ENCODE measurements at places on chromosomes 7 and 10.

DNA sequence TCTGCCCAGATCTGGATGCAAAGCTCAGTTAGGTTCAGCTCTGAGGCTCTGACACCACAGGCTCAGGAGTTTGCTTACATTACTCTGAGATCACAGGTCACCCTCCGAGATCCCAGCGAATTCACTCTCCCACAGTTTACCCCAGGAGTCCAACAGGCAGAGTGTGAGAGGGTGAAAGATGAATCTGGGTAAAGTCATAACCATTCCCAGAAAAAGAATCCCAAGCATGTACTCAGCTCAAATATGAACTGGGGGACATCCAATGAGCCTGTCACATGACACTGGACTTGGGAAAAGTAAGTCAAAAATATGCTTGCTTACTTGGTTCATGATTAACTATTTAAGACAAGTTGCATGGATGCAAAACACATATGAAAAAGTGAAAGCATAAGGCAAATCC, 110.3 kb upstream of the ARID5B start:
- DNase-seq = no peak

- DNase-seq = no peak
Observed at GRCh38 chr7:151661587-151661986, 141.9 kb upstream of the RHEB start.

- DNase-seq = no peak
Observed at GRCh38 chr7:70630440-70630817, 501.5 kb upstream of the GALNT17 start.

DNA sequence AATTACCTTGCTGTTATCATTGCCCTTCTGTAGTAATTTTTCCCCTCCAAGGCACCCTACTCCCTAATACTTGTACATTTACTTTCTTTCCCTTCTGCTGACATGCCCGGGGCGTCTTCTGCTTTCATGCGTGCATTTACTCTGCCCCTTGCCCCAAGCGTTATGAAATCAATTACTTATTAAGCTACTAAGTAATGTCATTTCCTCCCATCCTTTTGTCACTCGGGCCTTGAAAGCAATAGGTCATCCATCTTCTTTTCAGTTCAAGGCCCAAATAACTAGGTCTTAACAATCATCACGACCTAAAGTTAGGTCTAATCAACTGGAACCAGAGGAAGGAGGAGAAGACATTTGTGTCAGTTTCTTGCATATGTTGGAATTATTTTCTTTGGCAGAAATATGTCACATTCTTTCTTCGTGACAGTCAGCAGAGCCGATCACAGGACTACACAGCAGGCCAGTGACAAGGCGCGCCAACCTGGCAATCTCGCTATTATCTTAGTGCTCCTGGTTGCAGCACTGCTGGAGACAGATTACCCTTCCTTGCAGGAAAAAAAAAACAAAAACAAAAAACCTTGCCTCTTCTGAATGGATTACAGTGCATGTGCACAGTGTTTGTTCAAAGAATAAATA, 179.2 kb downstream of the RELN start:
- DNase-seq = no peak

DNA sequence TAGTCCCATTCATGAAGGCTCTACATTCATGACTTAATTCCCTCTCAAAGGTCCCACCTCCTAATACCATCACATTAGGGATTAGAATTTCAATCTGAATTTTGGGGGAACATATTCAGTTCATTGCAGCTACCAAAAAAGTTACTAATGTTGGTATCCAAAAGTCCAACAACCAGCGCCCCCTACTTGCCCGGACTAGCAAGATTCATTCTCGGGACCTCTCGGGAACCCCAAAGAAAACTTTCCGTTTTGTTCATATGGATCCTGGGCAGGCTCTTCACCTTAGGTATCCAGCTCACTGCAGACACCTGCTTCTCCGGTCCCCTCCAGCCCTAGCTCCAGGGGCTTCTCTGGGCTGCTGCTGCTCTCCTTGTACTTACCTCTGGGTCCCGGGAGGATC, 8.9 kb upstream of the GRK5 start:
- DNase-seq = no peak

DNA sequence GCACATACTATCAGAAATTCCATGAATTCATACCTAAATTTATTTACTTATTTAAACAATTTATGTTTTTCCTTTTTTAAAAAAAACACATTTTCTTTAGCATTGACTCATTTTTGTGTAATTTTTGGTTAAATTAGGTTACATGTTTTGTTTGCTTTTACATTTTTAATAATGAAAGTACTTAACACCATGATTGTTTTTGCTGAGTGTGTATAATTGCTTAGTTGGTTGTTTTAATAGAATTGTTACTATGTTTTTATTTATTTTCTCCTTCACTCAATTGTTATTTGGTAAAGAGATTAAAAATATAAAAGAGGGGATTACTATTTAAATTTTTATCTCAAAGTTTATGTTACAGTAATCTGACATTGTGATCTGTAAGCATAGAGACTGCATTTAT, 508.4 kb downstream of the NRG3 start:
- DNase-seq = no peak

GRCh38 chr7:1872191-1873069, 202.4 kb downstream of the ELFN1 start:
- no peak for DNase-seq

DNA sequence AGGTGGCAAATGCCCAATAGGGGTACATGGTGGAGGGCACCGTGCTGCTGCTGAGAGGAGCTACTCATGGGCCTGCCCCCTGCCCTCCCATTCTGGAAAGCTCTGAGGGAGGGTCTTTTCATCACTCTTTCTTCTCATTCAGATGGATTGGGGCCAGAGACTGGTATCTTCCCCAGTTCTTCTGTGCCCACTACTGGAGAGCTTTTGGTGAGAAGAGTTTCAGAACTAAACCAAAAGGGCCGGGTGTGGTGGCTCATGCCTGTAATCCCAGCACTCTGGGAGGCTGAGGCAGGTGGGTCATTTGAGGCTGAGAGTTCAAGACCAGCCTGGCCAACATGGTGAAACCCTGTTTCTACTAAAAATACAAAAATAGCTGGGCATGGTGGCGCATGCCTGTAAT, 12.5 kb downstream of the ADRA2A start:
- DNase-seq = no peak

DNA sequence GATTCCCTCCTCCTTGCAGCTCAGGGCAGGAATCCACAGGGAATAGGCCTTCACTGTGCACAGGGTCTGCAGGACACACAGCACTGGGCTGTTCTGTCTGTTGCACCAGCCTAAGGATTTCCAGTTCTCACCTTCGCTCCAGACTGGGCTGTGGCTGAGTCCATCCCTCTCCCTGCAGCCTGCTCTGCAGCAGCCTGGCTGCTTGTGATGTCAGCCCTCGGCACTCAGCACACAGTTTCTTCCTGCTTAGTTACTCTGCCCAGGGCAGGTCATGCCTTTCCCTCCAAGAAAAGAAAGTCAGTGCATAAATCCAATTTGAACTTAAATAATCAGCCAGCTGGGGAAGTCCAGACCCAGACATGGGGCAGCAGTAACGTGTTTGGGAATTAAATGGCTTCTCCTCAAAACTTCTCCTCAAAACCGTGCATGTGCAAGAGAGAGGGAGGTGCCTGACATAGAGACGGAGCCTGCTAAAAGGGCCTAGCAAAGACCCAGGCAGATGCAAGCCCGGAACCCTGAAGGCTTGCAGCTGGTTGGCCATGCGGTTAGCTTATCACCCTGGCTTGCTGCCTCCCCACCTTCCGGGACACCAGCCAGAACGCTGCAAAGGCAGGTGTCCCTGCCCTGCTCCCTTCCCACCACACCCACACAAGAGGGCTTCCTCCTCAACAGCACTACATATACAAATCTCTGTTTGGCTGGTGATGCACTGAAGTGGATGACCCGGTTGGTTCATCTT, 10.9 kb upstream of the GDF2 start:
- DNase-seq = no peak

DNA sequence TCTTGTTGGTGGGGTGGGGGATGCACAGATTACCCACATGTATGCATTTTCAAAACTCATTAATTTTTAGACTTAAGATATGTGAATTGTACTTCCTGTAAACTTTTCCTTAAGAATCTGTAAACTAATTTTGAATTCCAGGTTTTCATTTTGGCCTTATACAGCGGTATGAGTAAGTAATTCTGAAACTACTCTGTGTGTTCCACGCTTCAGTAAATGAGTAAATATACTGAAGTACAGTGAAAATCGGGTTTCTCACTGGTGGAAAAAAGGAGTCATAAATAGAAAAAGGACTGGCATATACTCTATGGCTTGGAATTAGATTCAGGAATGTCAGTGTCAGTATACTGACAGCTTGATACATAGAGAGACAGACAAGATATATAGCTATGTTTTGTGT, 72.8 kb downstream of the CTTNBP2 start:
- DNase-seq = no peak

- no peak for DNase-seq
Observed at GRCh38 chr7:46390042-46390441, 469.0 kb upstream of the IGFBP3 start.

DNA sequence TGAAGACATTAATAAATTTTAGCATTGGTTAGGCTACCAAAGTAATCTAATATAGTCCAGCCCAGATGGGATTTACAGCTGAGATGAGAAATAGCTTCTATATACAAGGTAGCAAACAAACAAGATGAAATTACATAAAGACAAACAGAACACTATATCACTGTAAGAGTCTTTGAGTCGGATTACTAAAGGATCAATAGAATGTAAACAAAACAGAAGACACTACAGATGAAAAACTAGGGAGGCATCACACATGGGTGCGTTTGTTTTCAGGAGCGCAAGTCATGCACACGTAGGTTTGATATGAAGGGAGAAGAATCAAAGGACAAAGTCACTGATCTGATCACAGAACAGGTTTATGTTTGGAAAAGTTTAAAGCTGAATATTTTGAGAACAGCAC, 26.5 kb downstream of the MPP7 start:
- no peak for DNase-seq

GRCh38 chr10:3886191-3886590, 101.2 kb upstream of the KLF6 start:
- no peak for DNase-seq

DNA sequence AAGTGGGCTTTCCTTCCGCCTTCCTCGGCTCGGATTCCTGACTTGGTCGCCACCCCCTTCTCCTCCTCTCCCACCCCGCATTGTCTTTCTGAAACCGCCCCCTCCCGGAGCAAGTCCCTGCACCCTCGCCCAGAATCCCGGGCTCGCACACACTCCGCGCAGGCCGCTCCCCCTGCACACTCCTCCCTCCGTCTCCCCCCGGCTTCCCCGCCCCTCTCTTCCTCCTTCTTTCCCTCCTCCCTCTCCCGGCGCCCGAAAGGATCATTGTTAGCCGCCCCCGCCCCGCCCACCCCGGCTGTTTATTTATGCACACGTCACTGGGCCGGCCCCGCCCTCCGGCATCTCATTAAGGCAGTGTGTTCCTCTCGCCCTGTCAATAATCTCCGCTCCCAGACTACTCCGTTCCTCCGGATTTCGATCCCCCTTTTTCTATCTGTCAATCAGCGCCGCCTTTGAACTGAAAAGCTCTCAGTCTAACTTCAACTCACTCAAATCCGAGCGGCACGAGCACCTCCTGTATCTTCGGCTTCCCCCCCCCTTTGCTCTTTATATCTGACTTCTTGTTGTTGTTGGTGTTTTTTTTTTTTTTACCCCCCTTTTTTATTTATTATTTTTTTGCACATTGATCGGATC, at the start of gene TCF7L2:
Gene TCF7L2 (plus strand): TSS at position 373 of the 633 bp plus-strand sequence. CDS start 510 bp downstream, outside the sequence.
- no peak for DNase-seq

DNA sequence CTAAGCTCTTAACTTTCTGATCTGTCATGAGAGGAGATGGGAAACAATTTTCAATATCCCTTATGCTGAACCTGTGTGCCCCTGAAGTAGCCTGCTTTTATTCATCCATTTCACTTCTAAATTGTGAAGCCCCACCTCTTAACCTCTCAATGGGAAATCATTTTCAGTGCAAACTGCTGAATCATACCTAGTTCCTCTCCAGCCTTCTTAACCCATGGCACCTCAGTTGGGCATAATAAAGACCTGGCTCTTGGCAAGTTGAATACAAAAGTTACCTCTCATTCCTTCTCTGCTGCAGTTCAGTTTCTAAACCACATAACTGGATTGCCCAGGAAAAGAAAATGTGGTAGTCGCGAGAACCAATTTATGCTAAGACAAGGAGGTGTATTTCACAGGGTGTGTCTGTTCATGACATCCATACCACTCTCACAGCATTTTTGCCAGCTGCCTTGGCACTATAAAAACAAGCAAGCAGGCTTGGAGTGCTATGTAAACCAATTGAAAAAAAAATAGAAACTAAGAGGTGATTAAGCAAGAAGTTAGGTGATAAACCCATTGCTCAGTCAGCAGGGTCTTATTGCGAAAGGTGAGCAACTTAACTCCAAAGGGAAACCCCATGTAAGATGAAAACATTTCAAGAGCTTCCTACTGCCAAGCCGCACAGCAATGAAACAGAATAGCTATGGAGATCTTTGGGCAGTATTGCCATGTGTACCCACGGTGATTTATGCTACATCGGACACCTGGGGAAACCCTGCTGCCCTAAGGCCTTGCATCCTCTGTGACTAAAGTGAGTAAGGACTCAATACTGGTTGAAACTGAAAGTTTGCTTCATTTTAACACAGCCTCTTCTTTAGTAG, 57.0 kb upstream of the DKK1 start:
- DNase-seq = no peak

DNA sequence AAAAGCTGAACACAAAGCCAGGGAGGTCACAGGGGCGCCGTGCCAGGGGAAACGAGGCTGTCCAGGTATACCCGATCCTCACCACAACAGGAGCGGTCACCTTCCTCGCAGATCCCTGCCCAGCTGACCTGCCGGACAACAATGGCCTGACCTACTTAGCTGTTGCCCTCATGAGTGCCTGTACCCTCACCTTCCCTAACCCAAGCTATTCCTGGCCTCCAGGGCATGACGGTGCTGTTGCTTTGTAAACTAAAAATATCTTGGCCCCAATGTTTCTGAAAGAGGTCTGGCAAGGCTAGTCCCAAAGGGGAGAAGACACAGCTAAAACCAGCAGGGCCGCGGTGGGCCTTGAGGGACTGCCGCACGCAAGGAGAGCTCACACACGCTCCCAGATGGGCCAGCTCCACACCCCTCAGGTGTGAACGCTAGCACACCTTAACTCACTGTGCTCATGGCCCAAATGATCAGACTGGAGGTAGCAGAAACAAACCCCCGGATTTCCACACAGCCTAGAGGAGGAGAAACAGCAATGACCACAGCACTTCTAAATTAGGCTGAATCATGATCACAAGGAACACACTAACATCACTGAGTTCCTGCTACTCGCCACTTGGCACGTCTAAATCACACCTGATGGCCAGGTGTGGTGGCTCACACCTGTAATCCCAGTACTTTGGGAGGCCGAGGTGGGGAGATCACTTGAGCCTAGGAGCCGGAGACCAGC, 66.3 kb upstream of the CYTH3 start:
- no peak for DNase-seq

GRCh38 chr7:55569797-55570196, 2.5 kb downstream of the VOPP1 start:
- DNase-seq = peak; percentile 44

All from stimulated activated CD8-positive, alpha-beta memory T cell treated with anti-CD3 and anti-CD28 coated beads, Interleukin-7, amount 100 ng/mL, for 24 hours (primary cell).